ENCODE measurements at places on chromosomes 13 and 19. TPM values are rescaled to one million over a fixed set of nuclear protein-coding genes. Genes with fewer than 3 reads are reported as not detected.

GRCh38 chr13:93635616-93636032 lies 409.0 kb downstream of the GPC6 start:
- no peaks in the 10 kb centered on the region for H3K4me1 ChIP-seq
- no peak overlapping the region for H3K27ac ChIP-seq
- no peaks in the 10 kb centered on the region for H3K27me3 ChIP-seq
- no peak overlapping the region for H3K4me3 ChIP-seq
- DNase-seq, result no peak

Gene CD320
- total RNA-seq, result 113 TPM

Gene SSC5D
- total RNA-seq, result 0.21 TPM

Gene LRFN3
- 11.6 TPM for total RNA-seq

DNA sequence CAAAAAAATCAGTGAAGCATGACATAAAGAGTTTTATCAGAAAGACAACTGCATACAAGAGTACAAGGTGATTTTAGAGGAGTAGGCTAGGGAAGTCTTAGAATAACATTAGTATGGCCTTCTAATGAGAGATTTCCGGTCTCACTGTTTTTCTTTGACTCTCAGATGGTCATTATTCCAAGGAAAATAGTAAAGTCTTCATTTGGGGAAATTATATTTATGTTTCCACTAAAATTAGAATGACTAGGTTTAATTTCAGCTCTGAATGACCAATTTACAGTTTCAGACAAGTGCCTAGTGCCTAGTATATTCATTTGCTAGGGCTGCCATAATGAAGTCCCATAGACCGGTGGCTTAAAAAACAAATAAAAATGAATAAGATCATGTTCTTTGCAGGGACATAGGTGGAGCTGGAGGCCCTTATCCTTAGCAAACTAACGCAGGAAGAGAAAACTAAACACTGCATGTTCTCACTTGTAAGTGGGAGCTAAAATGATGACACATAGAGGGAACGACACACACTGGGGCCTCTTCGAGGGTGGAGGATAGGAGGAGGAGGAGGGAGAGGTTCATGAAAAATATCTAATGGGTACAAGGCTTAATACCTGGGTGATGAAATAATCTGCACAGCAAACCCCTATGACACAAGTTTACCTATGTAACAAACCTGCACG lies 303.1 kb downstream of the PCDH9 start:
- DNase-seq, result no peak
- no peaks in the 10 kb centered on the region for H3K4me1 ChIP-seq
- no peaks in the 10 kb centered on the region for H3K27me3 ChIP-seq
- no peak overlapping the region for H3K4me3 ChIP-seq

DNA sequence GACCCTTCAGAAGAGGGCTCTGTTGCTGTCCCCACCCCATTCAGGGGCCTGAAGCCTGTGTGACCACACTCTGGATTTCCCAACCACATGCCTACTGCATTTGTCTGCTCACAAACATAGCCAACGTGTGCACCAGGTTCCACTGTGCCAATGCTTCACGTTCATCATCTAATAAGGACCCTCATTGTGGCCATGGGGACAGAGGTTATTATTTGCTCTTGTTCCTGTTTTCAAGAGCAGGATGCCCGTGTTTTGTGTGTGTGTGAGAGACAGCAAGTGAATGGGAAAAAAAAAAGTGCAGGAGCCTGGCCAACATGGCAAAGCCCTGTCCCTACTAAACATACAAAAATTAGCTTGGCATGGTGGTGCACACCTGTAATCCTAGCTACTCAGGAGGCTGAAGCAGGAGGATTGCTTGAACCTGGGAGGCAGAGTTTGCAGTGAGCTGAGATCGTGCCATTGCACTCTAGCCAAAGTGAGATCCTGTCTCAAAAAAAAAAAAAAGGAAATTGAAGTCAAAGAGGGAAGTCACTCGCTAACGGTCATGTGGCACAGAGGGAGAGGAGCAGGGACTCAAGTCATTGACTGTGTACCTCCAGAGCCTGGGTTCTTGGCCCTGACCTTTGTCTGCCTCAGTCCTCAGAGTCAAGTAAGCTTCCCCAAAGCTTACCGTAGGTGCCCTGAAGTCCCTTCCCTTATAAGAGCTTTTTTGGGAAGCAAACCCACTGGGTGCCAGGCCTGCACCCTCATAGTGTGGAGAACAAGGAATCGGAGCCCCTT lies 6.9 kb downstream of the B3GNT8 start:
- no peak overlapping the region for H3K4me3 ChIP-seq
- peaks cover 1% of the 10 kb centered on the region for H3K4me1 ChIP-seq
- no peaks in the 10 kb centered on the region for H3K27me3 ChIP-seq
- H3K36me3 ChIP-seq, result peaks cover 33% of the 10 kb centered on the region

Gene RPS19
- total RNA-seq, result 2,931 TPM

DNA sequence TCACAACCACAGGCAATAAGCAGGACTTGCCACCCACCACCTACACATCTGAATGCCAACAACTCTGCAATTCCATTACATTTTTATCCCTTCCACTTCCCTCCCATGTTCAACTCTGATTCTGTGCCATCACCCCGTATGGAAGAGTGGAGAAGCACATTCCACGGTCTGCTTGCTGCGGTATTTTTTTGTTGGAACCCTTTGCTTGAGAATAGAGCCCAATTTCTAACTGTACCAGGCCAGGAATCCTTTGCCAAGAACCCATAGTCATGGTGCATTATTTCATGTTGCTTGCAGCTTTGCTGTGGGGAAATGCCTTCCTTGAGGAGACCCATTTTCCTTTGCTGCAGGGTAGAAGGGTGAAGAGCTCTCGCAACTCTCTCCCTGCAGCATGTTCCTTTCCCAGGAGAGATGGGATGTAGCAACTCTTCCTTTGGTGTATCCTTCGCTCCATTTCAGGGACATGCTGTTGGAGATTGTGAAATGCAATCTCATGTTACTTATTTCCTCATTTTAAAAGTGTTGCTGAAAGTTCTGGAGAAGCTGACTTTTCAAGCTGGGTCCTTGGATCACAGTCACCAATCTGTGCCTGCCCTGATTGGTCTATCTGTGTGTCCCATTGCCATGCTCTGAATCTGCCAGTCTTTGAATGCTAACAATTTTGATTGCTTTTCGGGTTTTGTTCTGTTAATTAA lies 69.8 kb upstream of the STARD13 start:
- H3K4me1 ChIP-seq, result peaks cover 2% of the 10 kb centered on the region
- H3K27ac ChIP-seq, result no peak overlapping the region
- no peak overlapping the region for H3K4me3 ChIP-seq
- peaks cover 38% of the 10 kb centered on the region for H3K27me3 ChIP-seq
- H3K36me3 ChIP-seq, result no peaks in the 10 kb centered on the region

Gene SIGLEC12
- total RNA-seq, result 0.98 TPM

Gene LRRC25
- not detected for total RNA-seq

- DNase-seq, result peak; percentile 85
- H3K4me3 ChIP-seq, result peak overlapping the region; percentile 21
- H3K27ac ChIP-seq, result no peak overlapping the region
- H3K27me3 ChIP-seq, result no peaks in the 10 kb centered on the region
Measured at GRCh38 chr19:1860042-1860775, 3.2 kb downstream of the KLF16 start.

All from activated CD4-positive, alpha-beta T cell treated with anti-CD3 and anti-CD28 coated beads, Interleukin-2, amount 10 ng/mL, durations not matched to agents 24 days and 14 days (primary cell).